CD4-positive, alpha-beta T cell treated with Interleukin-15 for 1 hour (primary cell): ENCODE measurements at places on chromosomes 1 and 21.
A peak's percentile ranks its signal among the peaks of the same experiment; 100 is the strongest.

- DNase-seq: no peak
Measured at GRCh38 chr1:218317061-218317460, 28.1 kb upstream of the TGFB2 start.

GRCh38 chr21:43020177-43020576, 45.8 kb downstream of the PKNOX1 start:
- DNase-seq: no peak

- DNase-seq: no peak
Measured at GRCh38 chr1:26529405-26529654, 231 bp upstream of the RPS6KA1 start.

GRCh38 chr21:44365967-44366585, 12.7 kb downstream of the TRPM2 start:
- peak; percentile 10 for DNase-seq

DNA sequence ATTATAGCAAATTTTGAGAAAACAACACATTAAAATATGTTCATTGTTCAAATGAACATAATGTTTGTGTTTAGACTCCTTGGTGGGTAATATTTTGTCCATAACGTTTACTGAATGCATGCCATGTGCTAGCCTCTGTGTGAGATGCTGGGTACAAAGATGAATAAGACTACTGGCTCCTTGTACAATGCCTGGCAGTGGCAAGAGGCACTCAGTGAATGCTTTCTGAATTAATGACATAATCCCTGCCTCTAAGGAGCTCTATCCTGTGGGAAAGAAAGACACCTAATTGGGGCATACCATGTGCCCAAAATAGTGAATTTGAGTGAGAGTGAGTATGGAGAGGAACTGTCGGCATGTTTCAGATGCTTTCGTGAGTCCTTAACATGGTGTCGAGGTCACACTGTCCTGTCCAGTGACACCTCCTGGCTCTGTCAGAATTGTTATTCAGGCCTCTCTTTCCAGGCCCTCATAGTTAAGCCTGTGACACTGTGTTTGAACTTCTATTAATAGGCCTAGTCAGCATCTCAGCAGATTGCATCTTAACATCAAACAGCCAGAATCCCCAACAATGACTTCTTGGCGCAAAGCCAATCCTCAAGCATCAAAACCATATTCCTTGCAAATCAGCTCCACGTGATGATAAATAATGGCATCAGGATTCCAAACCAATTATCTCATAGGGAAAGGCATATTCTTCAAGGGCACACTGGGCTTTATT, 32.8 kb upstream of the S1PR1 start:
- no peak for DNase-seq

DNA sequence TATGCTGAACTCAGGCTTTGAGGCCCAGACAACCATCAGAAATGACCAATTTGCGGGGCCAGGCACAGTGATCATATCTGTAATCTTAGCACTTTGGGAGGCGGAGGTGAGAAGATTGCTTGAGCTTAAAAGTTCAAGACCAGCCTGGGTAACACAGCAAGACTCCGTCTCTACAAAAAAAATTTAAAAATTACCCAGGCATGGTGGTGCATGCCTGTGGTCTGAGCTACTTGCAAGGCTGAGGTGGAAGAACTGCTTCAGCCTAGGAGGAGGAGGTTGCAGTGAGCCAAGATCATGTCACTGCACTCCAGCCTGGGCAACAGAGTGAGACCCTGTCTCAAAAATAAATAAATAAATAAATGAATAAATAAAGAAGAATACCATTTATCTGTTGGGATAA, 156.5 kb downstream of the EIF4G3 start:
- DNase-seq: no peak

DNA sequence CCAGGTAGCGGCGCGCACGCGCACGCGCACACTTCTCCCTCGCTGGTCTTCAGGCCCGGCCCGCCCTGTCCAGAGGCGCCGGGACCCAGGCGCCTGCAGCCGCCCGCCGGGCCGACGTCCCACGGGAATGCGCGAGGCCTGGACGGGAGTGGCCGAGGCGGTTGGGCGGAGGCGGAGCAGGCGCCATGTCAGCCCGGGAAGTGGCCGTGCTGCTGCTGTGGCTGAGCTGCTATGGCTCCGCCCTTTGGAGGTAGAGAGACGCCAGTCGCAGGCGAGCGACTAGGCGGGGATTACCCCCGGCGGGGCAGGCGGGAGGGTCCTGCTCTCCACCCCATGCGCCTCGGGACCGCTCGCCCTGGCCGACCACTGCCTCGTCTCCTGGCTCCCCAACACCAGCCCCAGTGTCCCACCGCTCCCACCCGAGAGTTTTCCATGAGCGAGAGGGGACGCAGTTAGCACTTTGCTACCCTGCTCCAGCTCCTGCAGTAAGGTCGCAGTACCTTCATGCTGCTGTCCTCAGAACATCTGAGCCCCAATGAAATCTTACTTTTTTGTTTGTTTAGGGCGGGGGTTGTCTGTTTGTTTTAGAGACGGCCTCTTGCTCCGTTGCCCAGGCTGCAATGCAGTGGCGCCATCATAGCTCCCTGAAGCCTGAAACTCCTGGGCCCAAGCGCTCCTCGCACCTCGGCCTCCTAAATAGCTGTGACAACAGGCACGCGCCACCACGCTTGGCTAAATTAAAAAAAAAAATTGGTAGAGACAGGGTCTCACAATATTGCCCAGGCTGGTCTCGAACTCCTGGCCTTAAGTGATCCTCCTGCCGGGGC, at the start of gene CATSPERE:
CATSPERE (plus strand) TSS at position 29 of the 827 bp plus-strand sequence; CDS start at position 186, 157 bp downstream.
- DNase-seq: peak; percentile 77

DNA sequence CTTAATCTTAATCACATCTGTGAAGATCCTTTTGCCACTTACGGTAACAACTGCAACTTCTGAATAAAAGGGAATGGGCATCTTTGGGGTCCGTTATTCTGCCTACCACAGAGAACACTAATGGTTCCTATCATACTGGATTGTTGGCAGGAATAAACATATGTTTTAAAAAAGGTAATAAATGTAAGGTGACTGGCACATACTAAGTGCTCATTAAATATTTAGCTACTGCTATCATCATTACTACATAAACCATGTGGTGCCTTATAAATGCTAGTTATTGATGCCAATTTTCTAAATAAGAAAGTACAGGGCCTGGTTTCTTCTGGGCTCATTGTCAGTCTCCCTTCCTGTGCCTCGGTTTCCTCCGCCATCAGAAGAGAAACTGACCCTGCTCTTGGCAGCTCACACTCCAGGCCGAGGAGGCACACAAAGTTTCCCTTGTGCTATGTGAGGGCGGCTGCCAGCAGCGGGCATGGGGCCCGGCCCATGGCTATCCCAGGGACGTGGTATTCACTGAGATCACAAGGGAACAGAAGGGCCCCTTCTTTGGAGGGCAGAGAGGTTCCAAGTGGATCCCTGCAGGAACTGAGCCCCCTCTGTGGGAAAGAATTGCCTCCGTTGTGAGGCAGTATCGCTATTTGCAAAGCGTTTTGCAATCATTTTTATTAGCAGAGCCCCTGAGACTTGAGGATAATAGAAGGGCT, 26.2 kb downstream of the NAV1 start:
- no peak for DNase-seq

DNA sequence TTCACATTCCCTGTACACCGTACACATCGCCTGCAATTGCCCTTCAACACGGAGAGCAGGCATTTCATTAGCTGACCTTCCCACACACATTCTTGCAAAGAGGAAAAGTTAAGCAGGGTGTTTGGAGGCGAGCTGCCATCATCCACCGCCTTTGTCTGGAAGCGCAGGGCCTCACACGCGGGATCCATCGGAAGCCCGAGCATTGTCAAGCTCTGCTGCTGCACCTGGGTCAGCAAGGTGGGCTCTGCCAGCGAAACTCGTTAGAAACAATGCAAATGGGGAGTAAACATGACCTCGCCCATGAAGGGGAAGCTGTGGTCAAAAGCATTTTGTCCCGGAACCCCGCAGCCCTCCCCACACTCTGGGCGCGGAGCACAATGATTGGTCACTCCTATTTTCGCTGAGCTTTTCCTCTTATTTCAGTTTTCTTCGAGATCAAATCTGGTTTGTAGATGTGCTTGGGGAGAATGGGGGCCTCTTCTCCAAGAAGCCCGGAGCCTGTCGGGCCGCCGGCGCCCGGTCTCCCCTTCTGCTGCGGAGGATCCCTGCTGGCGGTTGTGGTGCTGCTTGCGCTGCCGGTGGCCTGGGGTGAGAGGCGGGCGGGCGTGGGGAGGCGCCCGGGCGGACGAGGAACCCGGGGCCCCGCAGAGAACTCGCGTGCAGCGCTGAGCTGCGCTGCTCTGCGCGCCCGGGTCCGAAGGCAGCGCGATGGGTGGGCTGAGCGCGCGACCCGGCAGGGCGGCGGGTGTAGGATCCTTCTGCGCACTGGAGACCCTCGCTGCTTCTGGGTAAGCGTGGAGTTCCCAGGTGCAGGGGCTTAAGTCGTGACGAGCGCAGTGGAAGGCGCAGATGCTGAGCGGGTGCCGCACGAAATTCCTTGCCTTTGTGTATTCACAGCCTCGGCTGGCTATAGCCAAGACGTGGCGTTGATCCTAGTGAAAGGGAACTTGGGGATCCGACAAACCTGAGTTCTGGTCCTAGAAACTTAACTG, at the start of gene CR1:
CR1 (plus strand) TSS at position 357 of the 992 bp plus-strand sequence; CDS start at position 468, 111 bp downstream.
- DNase-seq: peak; percentile 52

DNA sequence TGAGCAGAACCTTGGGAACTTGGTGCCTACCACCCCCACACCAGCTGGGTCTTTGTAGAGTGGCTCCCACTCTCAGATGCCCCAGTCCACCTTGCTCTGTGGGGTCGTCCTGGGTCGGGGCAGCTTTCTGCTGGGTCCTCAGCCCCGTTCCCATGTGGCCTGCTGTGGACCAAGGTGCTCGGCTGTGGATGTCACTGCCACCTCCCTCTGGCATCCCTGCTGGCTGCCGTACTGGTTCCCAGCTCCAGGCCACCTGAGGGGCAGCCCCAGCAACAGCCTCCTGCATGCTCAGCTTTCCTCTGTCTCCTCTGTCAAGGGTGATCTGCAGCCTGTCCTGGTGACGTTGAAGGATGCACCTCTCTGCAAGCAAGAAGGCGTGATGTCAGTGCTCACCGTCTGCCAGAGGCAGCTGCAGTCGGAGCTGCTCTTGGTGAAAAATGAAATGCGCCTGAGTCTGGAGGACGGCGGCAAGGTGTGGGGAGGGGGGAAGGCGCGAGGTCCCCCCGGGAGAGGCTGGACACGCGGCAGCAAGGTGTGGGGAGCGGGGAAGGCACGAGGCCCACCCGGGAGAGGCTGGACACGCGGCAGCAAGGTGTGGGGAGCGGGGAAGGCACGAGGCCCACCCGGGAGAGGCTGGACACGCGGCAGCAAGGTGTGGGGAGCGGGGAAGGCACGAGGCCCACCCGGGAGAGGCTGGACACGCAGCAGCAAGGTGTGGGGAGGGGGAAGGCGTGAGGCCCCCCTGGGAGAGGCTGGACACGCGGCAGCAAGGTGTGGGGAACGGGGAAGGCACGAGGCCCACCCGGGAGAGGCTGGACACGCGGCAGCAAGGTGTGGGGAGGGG, 45.9 kb upstream of the DIP2A start:
- DNase-seq: no peak

DNA sequence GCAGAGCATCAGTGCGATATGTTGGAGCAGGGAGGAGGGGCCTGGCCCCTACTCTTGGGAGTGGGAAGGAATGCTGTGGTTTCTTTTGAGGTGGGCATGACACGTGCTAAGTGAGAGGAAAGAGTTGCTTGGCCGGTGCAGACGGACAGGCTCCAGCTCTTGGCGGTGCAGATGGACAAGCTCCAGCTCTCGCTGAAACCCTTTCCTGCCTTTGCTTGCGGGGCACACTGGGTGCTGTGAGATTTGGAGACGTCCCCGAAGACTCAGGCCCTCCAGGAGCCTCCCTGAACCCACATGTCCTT, 15.9 kb downstream of the PDXK start:
- DNase-seq: no peak

GRCh38 chr1:183267646-183268431, 81.8 kb downstream of the LAMC2 start:
- DNase-seq: no peak

- no peak for DNase-seq
Measured at GRCh38 chr1:9716404-9717192, 65.1 kb downstream of the PIK3CD start.

DNA sequence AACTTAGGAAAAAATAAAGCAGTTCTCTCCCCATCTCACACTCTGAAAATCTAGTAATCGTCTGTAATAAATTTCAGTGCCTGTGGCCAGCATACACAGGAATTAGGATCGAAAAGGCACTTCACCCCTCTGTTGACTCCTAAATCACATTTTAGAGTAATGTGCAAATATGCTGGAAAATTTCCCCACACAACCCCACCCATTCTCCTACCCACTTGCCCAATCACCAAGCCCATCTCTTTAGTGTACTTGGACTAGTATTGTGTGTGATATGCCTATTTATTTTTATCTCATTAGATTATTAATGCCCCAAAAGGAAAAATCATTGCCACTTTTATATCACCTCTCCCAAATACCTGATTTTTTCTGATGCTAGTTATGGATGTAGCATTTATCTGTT, 323.3 kb downstream of the ASTN1 start:
- no peak for DNase-seq

DNA sequence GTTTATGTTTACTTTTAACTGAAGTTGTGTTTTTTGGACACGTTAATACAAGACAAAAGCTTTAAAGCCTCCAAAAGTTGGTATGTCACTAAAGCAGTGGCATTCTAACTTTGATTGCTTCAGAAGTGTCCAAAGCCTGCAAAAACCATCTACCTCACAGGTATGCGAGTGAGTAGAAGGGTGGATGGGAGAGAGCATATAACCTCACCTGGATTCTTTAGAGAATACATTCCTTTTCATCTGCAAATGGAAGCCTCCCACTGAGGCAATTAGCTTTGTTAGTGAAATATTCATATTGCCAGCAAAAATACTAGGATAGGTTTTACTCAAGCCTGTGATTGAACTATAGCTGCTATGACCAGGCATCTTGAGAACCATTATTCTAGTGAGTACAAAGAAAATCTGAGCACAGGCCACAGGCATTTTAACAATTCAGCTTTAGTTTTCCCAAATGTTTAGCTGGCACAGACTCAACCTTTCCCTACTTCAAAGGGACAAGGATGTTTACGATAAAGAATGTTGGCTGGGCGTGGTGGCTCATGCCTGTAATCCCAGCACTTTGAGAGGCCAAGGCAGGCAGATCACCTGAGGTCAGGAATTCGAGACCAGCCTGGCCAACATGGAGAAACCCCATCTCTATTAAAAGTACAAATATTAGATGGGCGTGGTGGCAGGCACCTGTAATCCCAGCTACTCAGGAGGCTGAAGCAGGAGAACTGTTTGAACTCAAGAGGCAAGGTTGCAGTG, 39.7 kb downstream of the MAP3K21 start:
- DNase-seq: no peak

DNA sequence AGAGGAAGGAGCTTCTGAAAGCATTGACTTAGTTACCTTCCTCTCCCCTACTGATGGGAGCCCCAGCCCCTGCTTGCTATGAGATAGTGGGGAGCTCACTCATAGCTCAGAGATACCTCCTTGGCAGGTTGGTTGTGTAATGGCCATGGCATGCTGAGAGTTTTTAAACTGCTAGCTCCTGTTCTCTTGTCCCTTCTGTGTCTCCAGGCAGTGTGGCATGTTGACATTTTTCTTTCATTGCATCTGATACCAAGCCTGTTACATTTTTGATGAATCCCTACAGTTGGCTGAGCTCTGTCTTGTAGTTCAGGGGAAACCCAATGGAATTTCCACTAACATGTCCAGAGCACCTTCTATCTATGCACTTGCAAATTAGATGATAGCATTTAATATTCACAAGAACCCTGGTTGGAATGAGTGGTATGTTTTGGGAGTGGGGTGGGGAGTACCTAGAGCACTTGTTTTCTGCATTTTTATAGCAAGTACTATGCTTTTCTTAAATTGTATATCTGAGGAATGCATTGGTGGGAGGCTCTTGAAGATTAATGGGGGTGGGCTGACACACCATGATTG, 39.1 kb upstream of the EFCAB14 start:
- no peak for DNase-seq

GRCh38 chr1:30446508-30446907, 276.9 kb downstream of the MATN1 start:
- DNase-seq: no peak

- no peak for DNase-seq
Measured at GRCh38 chr1:61953790-61954150, 211.5 kb downstream of the PATJ start.
